A549 (cell line): ENCODE measurements at places on chromosomes 3 and 15.

DNA sequence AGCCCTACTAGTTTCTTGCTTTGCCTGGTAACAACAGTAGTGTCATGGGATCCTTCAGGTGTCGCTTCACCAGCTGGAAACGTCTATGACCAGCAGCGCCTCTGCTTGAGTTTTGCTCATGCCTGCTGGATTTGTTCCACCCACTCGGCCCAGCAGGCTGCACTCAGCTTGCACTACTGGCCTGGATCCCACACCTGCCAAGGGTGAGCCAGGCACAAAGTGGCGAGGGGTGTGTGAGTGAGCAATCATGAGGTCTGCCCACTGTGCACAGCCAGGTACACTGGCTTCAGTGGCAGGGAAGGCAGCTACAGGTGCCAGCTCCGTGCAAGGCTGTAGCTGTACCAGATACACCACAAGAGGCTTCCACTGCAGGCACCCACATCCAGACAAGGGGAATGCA, 282.8 kb downstream of the UBE2E2 start:
- DNase-seq, result no peak

DNA sequence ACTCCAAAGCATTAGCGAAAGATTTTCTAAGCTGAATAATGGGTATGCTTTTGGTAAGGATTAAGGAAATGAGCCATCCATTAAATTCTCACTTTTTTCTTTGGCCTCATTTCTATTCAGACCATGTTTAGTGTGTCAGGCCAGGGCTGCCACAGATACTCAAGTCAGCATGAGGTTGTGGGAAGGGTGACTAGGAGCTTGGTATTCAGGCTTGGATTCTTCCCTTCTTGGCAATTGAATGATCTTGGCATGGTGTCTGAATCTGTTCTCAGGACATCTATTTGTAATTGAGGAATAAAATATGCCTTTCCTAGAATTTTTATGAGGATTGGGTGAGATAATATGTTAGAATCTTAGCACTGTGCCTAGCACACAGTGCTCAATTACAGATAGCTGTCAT, 11.2 kb downstream of the CCNB2 start:
- no peak for DNase-seq

GRCh38 chr3:53571264-53571663, 76.9 kb downstream of the CACNA1D start:
- no peak for DNase-seq

- DNase-seq, result no peak
Measured at GRCh38 chr15:52427804-52428203, 100.9 kb downstream of the MYO5A start.

GRCh38 chr3:128973988-128974564, 19.8 kb downstream of the CFAP92 start:
- no peak for DNase-seq

GRCh38 chr15:26882112-26882511, 15.2 kb downstream of the GABRA5 start:
- no peak for DNase-seq

- no peak for DNase-seq
Measured at GRCh38 chr3:81005992-81006391, 755.5 kb downstream of the GBE1 start.

GRCh38 chr3:140834266-140835037, 107.2 kb upstream of the SLC25A36 start:
- DNase-seq, result no peak

DNA sequence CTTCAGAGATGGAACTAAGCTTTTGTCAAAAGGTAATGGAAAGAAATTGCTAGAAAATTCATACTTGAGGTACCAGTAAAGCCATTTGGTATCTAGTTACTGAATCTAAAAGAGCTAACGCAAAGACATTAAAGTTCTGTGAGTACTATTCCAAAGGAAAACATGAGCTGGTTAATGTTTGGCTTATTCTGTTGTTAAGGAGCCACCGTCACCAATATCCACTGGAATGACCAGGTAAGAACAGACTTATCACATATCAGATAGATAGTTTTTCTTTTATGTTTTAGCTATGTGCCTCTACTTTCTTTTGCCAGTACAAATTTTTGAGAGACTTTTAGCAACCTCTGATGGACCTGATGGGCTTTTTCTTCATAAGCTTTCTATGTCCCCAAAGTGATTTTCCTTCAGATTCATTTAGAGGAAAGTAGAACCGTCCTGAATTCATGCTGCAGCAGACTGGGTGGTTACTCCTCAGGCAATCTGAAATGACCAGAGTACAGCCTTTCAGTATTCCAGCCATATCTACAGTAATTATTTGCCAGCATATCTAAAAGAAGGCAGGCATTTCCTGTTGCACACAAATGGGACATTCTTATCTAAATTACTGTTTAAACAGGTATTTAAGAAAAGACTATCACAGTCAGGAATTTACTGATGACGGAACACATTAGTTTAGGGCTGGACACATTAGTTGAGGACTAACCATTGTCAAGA, 274.1 kb downstream of the MECOM start:
- DNase-seq, result no peak

GRCh38 chr3:463252-464192, 267.0 kb downstream of the CHL1 start:
- DNase-seq, result no peak

DNA sequence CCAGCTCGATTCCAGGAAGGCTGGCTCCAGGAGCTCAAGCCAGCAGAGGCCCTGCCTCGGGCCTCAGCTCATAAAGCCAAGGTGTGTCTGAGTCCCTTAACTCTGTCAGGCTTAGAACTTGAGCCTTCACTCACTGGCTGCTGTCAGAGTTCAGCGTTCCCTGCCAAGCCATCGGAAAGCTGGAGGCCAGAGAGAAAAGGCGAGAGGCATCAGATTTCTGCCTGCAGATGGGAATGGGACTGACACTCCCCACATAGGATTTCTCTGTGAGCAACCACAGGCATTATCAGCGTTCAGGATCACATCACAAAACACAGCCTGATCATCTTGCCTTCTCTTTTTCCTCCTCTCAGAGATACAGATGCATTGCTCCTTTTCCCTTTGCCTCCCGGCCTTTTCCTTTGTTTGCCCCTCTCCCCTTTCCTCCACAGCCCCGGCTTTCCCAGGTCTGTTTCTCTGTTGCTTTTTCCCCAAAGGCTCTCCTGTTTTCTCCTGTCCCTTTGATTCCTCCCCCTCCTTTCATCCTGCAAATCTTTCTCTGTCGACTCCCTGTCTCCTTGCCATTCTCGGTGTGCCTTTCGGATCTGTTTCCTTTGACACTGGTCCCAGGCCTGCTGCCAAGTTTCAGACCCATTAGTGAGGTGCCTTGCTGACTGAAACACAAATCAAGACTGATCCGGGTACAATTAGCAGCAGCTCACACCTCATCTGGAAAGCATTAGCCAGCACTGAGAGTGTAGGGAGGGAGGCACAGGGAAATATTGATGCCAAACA, 44.5 kb upstream of the BOC start:
- DNase-seq, result no peak

GRCh38 chr3:49410846-49411534, 786 bp downstream of the RHOA start:
- DNase-seq, result no peak
